ENCODE measurements at places on chromosomes 6 and 20. TPM values are rescaled to one million over a fixed set of nuclear protein-coding genes. Genes with fewer than 3 reads are reported as not detected.

The THBS2 gene
- 0.13 TPM for total RNA-seq

The PPP1R3G gene
- total RNA-seq = 0.24 TPM

The RIPPLY2 gene
- 4.0 TPM for total RNA-seq

The ADGB gene
- total RNA-seq = not detected

The TP53RK gene
- total RNA-seq = 20.6 TPM

The ARFGAP1 gene
- 90.4 TPM for total RNA-seq

The BEND6 gene
- 5.3 TPM for total RNA-seq

The BMP5 gene
- 0.49 TPM for total RNA-seq

The NNAT gene
- not detected for total RNA-seq

The SAMD5 gene
- 4.3 TPM for total RNA-seq

The SLC22A16 gene
- total RNA-seq = not detected

The IL17A gene
- total RNA-seq = not detected

The SRSF3 gene
- 623 TPM for total RNA-seq

The PRSS35 gene
- total RNA-seq = 131 TPM

The SRXN1 gene
- total RNA-seq = 11.9 TPM

The TCP1 gene
- 505 TPM for total RNA-seq

The PHACTR2 gene
- total RNA-seq = 2.4 TPM

The OOEP gene
- not detected for total RNA-seq

The TMEM14A gene
- total RNA-seq = 10.0 TPM

The HLA-DQB1 gene
- not detected for total RNA-seq

The IL17F gene
- total RNA-seq = not detected

The ELOVL4 gene
- 7.9 TPM for total RNA-seq

The RIN2 gene
- 18.5 TPM for total RNA-seq

The NKX2-2 gene
- total RNA-seq = 78.8 TPM

The KHDC1 gene
- 11.1 TPM for total RNA-seq

All from A673 (cell line).